ENCODE measurements at places on chromosomes 13 and 19.

- no peak for DNase-seq
Observed at GRCh38 chr13:50366488-50367174, 351.4 kb downstream of the KCNRG start.

- DNase-seq: no peak
Observed at GRCh38 chr13:33270895-33271538, 14.5 kb downstream of the STARD13 start.

DNA sequence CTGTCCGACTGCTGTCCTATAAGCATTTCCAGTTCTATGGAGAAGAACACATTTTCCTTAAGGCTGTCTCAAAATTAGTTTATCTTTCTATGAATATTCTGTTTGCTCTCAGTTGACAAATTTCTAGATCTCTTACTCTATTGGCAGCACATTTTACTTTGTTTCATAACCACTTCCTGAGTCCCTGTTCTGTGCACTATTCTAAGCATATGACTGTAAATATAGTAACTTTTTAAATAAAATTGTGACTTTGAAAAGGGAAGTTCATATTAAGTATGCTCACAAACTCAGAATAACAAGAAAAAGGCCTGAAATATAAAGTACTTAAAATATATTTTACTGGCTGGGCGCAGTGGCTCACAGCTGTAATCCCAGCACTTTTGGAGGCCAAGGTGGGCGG is 56.5 kb upstream of the HTR2A start:
- DNase-seq: no peak

DNA sequence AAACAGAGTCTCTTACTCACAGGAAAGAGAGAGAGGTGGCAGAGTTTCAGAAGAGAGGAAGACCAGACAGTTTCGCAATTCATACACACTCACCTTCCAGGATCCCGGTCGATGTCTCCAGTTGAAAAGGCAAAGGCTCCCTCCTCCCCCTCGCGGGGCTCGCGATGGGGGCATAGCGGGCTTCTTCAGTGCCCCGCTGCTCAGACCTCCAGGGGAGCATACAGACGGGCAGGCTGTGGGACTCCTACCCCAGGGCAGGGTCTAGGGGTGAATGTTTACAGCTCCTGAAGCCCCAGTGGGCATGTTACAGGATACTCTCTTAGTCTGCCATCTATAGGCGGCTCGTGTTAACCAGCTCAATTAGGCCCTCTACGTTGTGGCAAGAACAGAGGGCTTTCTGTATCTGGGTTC is 139.2 kb downstream of the SLITRK5 start:
- DNase-seq: no peak

GRCh38 chr19:48511800-48512503 is at the start of gene LMTK3:
Gene LMTK3 (minus strand): TSS chr19:48511835. CDS start chr19:48511576, 259 bp downstream.
- no peak for DNase-seq

GRCh38 chr13:27018344-27018861 is 153.2 kb downstream of the USP12 start:
- DNase-seq: no peak

DNA sequence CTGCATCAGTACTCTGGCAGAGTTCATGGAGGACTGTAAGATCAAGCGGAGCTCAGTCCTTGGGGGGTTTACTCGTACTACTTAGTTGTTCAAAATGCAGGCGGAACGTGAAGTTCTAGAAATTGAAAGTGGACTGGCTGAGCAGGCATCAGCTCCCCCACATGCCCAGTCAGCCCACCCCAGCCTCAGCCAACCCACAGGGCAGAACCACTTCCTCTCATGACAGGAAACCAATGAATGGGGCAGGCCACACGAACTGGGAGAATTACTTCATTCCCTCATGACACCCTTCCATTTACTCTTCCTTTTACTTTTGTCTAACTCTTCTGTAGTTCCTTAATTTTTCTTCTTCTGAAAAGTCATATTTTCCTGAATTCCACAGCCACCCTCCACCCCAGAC is 71.9 kb downstream of the FLT1 start:
- no peak for DNase-seq

- DNase-seq: peak; percentile 28
Observed at GRCh38 chr19:20278342-20278741, 111.3 kb downstream of the ZNF486 start.

GRCh38 chr19:32206065-32206464 is 139.3 kb upstream of the ZNF507 start:
- DNase-seq: no peak

GRCh38 chr19:18001777-18002345 is 6.1 kb upstream of the ARRDC2 start:
- no peak for DNase-seq

DNA sequence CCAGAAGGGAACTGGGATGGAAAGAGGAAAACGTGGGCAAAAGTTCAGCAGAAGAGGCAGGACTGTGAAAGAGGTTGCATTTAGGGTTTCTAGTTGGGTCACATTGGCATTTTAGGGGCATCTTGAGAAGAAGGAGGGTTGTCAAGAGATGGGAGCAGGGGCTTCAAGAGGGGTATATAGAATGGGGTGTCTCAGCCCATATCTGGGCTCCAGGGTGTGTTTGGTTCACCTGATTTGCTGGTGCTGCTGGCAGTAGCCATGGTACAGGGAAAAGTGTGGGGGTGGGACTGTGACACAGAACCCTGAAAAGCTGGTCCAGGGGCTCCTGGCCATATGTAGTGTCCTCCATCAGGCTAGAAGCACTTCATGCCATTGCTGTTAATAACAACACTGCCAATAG is 22.5 kb downstream of the MAST3 start:
- no peak for DNase-seq

- peak; percentile 3 for DNase-seq
Observed at GRCh38 chr13:76023652-76024051, 387.5 kb downstream of the LMO7 start.

DNA sequence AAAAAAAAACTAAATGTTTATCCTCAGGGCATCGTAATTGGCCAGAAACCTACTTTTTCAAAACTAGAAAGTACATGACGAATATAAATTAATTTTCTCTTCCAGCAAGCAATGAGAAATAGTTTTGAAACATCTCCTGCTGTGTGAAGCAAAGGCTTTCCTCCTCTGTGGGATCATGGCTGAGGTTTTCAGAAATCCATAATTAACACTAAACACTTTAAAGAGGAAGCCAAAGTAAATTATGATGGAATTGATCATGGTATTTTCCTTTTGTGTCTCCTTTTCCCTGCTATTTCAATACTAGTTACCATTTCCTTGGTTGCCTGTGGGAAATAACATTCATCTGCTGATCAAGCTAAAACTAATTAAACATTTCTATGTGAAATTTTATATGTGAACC is 1413.8 kb upstream of the PCDH20 start:
- DNase-seq: no peak

DNA sequence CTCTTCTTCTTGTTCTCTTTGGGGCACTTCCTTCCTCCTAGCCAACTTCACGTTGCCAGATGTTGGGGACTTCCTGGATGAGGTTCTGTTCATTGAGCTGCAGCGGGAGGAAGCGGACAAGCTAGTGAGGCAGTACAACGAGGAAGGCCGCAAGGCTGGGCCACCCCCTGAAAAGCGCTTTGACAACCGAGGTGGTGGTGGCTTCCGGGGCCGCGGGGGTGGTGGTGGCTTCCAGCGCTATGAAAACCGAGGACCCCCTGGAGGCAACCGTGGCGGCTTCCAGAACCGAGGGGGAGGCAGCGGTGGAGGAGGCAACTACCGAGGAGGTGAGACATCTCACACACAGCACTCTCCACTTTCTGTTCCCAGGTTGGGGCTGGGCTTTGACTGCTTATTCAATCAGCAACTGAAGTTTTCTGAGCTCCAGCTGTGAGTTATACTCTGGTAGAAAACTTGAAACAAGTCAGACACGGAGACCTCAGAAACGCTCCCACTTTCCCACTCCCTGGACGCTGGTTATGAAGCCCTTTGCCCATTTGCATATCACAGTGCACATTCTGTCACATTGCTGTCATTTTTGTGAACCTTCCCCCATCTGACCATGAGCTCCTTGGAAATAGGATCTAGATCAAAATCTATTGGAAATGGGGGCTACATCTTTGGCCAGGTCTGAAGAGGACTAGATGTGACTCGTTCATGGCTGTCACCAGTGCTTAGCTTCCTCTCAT is 7.2 kb upstream of the CCDC97 start:
- no peak for DNase-seq

DNA sequence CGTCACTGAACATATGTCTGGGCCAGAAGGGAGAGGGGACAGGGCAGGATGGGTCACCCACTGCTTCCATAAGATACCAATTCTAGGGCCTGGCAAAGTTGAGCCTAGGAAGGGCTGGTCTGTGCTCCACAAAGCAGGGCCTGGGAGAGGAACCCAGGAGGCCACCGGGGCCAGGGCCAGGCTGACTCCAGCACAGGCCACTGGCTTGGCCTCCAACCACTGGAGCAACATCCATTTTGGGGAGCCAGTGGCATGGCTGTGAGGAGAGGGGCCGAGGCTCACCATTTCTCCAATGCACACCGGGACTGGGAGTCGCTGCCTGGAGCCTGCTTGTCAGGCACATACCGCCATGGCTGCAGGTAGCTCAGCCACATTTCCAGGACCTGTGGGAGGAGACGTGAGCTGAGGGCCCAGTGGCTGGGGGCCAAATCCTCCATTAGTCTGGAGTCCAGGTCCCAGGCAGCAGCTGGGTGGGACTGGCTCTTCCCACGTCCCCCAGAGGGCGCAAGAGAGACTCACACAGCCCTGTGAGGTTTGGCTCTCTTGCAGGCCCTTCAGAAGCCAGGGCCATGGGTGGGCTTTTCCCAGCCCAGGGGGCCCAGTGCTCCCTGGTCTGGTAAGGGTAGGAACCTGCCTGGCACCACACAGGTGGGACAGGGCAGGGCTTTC is 27.7 kb downstream of the TUBA3C start:
- DNase-seq: no peak

DNA sequence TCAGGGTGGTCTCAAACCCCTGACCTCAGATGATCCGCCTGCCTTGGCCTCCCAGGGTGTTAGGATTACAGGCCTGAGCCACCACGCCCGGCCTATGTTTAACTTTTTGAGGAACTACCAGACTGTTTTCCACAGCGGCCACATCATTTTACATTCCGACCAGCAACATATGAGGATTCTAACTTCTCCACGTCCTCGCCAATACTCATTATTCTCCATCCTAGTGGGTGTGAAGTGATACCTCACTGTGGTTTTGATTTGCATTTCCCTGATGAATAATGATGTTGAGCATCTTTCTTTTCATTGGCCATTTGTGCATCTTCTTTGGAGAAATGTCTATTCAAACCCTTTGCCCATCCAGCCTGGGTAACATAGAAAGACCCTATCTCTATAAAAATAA is 14.8 kb downstream of the SLC5A5 start:
- no peak for DNase-seq

DNA sequence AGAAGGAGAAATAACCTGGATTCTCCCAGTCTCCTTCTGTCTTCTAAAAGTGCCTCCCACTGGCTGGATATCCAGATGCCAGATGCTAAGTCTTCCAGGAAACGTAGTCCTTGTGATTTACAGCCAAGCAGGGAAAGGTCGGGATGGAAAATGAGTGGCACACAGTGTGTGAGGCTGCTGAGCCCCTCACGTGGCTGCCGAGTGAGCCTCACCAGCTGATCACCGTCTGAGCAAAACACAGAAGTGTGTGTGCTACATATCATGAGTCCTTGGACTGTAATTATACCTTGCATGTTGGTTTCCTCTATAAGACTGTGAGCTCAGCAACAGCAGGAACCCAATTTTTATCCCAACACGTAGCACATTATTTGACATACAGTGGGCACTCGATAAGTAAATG is 15.1 kb downstream of the LHFPL6 start:
- DNase-seq: no peak

DNA sequence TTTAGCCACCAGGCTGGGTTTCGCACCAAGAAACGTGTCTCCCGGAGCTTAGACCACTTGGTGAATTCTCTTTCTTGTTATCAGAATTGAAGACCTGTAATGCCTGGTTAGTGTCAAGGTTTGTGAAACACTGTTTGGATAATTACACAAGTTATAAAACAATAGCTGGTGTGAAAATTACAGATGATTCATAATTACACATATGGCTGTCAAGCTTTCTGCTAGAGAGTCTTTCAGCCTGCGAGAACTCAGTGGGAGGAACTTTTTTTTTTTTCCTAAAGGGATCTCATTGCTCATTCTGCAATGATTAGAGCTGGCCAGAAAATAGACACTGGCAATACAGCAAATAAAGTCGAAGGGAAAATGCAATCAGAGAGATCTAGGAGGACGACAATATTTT is 13.4 kb upstream of the KLK4 start:
- no peak for DNase-seq

DNA sequence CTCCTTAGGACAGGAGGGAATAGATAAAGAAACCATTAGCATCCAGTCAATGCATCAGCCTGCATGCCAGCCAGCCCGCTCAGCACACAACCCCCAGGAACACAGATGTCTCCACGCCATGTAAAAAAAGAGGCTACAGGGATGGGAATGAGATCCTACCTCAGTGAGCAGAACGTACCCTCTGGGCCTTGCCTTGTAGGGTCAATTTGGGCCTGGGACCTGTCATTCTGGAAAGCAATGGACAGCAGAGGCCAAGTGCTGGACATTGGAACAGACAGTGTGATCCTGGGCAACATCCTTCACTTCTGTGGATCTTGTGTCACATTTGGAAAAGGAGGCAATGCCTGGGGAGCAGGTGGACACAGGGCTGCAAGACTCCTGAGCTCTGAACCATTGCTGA is 26.0 kb downstream of the VSTM2B start:
- no peak for DNase-seq

DNA sequence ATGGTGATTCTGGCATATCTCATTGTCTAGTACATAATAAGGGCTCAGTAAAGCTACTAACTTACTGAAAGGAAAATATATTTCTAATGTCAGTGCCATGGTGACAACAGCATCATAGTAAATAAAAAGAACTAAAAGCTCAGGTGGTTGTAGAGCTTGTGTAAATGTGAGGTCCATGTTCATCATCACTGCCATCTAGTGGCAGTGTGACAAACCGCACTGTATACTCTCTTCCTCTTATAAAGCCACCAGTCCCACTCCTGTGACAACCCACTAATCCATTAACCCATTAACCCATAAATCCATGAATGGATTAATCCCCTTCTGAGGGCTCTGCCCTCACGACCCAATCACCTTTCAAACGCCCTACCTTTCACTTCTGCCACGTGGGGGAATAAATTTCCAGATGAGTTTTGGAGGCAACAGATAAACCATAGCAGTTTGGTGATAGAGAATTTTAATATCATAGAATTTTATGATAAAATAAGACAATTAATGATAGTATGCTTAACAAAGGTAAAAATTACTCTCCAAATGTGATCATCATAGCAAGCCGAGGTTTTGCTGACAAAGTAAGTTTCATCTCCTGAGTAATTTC is 160.4 kb upstream of the SGCG start:
- DNase-seq: peak; percentile 49

GRCh38 chr13:32246468-32246867 is 68.7 kb downstream of the ZAR1L start:
- peak; percentile 82 for DNase-seq
